ENCODE measurements at places on chromosomes 6 and 20.

DNA sequence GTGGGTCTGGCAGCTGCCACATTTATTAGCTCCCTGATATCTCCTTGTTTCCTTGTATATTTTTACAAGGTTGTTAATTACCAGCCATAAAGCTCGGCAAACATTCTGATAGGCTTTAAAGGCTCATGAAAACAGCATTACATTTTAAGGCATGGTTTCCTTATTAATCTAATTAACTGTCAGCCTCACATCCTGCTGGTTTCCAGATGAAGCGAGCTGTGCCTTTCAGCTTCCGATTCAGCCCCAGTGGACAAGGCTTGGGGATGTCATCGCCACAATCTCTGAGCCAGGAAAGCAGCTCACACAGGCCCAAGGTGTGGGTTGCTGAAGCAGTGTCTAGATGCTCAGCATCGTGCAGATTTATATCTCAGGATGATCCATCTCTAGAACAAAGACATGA, 66.0 kb upstream of the RALY start:
- no peak for DNase-seq

DNA sequence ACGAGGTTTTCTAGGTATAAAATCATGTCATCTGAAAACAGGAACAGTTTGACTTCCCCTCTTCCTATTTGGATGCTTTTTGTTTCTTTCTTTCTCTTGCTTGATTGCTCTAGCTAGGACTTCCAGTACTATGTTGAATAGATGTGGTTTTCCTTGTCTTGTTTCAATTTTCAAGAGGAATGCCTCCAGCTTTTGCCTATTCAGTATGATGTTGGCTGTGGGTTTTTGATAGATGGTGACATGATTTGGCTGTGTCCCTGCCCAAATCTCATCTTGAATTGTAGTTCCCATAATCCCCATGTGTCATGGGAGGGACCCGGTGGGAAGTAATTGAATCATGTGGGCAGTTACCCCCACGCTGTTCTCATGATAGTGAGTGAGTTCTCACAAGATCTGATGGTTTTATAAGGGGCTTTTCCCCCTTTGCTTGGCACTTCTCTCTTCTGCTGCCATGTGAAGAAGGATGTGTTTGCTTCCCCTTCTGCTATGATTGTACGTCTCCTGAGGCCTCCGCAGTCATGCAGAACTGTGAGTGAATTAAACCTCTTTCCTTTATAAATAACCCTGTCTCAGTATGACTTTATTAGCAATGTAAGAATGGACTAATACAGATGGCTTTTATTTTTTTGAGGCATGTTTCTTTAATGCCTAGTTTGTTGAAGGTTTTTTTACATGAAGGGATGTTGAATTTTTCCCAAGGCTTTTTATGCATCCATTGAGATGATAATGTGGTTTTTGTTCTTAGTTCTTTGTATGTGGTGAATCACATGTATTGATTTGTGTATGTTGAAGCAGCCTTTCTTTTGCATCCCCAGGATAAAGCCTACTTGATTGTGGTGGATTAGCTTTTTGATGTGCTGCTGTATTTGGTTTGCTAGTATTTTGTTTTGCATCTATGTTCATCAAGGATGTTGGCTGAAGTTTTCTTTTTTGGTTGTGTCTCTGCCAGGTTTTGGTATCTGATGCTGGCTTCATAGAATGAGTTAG, 239.1 kb downstream of the THBS2 start:
- no peak for DNase-seq

- no peak for DNase-seq
These were observed 9.4 kb downstream of the SULF2 start for GRCh38 chr20:47775841-47776240.

DNA sequence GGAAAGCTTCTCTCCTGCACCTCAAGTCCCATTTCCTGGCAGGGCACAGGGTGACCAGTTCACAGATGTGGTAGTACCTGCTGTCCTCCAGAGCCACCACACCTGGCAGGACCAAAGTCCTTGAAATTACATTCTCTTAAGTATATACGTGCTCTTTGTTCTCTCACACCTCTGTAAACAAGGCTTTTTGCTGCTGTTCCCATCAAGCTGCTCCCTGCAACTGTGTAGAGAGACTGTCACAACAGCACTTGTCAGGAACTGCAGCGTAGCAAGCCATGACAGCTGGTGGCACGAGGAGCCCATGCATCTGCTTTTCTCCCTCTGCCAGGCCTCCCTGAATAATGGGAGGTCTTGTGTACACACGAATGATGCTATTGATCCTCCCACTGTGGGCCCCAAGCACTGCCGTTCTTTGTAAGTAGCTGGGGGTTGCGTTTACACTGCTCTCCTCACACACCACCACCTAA, 431.8 kb downstream of the CD83 start:
- no peak for DNase-seq

- no peak for DNase-seq
These were observed 58.8 kb upstream of the ZNF831 start for GRCh38 chr20:59104831-59105230.

DNA sequence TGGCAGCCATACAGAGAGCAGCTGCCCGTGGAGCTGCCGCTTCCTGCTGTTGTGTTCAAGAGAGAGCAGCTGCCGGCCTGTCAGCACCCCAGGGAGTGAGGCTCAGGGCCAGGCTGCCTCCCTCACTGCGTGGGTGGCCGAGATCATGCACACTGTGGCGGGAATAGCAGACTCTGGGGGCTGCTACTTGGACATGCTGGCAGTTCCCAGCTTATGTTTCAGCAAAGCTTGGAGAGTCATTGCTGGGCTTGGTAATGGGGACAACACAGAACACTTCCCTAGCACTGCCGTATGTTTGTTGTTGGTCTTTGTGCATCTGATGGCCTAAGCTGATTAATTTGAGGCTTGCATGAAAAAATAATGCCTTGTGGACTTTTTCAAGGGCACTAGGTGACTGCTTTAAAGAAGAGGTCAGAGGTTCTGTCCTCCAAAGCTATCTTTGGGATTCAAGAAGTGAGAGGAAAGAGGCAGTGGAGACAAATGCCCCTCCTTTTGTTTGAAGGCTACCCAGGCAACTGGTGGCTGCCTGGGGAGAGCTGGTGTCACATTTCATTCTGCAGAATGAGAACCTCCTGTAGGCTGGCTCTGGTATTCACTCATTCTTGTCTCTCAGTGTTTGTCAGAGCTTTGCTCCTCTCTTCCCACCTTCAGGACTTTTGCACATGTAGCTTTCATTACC, 18.8 kb downstream of the MRAP2 start:
- peak; percentile 68 for DNase-seq

DNA sequence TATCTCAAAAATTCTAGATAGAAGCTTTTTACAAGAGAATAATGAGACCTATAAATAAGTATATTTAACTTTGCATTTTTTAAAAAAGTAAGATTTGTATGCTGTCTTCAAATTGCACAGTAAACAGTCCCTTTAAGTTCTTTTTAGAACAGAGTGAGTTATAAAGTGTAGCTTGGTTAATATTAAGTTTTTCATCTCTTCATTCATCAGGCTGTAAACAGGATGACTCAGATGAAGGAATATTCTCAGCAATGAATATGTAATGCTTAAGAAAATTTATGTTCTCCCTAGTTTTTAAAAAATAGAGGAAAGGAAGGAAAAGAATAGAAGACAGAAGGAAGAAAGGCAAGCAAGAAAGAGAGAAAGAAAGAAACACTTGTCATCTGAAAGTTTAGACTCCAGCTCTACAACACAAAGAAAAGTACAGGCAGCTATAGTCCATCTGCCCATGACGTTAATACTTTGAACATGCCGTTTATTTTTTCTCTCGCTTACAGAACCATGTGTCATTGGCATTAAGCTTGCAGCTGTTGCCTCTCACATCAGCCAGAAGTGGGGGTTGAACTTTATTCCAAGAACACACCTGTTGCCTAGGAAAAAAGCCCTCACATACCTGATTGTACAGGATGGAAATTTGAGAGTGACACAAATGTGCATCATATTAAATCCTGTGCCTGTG, 36.1 kb downstream of the CAP2 start:
- peak; percentile 35 for DNase-seq

- DNase-seq: no peak
These were observed 5.4 kb downstream of the GLP1R start for GRCh38 chr6:39053854-39054576.

GRCh38 chr6:129014302-129014701, 131.4 kb downstream of the LAMA2 start:
- no peak for DNase-seq

GRCh38 chr6:166766769-166767168, 139.7 kb upstream of the RPS6KA2 start:
- no peak for DNase-seq

- no peak for DNase-seq
These were observed 30.3 kb downstream of the PPP1R16B start for GRCh38 chr20:38835792-38836191.

DNA sequence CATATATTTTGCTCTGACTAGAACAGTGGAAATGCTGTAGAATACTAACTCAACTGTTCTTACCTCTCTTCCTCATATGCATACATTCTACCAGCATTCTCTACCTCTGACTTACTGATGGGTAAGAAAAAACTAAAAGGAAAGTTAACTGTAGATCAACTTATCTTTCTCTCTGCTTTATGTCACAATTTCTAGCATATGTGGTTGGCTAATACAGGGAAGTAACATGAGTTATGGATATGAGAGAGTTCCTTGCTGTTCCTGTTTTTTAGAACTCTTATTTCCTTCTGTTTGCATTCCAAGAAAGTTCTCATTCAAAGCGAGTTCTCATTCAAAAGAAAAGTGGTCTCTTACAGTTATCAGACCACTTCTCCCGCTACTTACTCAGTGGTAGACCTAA, 226.8 kb upstream of the SGK1 start:
- no peak for DNase-seq

DNA sequence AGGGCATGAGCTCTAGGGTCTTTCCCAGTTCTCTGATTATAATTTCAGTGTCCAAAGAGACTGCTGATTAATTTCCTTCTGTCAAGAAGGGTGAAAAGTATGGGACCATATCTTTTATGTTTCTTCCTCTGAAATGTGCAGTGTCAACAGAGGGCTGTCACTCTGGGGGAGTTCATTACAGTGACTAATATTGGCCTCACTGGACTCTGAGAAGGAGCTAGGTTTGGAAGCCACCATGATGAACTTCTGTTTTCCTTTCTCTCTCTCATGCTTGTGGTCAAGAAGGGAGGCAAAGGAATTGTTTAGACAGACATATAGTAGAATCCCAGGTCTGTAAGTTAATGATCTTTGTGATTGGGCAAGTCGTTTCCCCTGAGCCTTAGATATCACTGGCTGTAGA, 41.8 kb upstream of the BMP6 start:
- peak; percentile 17 for DNase-seq

DNA sequence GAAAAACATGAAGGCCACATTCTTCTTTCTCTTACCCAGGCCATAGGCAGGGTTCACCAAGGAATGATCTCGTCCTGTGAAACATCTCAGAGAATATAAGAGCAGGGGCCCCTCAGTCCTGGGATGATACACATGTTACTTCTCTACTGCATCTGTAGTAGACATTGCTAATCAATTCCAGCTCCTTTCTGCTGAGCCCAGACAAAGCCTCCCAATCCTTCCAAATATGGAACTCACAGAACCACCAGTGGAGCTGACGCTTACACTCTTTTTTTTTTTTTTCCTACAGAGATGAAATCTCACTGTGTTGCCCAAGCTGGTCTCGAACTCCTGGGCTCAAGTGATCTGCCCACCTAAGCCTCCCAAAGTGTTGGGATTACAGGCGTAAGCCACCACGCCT, 9.1 kb downstream of the SNTA1 start:
- DNase-seq: no peak

GRCh38 chr6:17138033-17138432, 36.2 kb downstream of the STMND1 start:
- no peak for DNase-seq

DNA sequence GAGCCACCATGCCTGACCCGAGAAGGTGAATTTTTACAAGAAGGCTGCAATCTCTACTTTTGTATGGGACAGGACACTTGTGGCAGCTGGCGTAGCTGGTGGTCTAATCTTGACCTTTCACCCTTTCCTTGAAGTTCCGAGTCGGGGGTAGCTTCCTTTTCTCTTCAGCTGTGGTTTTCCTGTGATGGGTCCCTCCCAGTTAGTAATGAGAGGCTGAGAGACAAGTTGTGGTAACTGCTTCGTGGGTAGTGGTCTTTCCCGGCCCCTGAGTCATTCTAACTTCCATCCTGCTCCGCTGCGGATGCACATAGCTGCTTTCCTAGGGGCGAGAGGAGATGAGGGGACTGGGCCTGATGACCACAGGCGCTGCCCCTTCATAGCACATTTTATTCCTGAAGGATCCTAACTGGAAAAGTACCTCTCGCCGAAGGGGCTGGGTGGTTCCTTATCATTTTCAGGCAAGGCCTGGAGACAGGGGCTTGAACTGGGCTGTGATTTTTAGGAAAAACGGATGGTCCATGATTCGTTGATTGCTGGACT, 3.1 kb downstream of the SYNJ2 start:
- DNase-seq: no peak

- peak; percentile 80 for DNase-seq
These were observed 4.9 kb downstream of the TNFAIP3 start for GRCh38 chr6:137871831-137872454.

GRCh38 chr6:152026291-152026690, 218.8 kb downstream of the ESR1 start:
- no peak for DNase-seq

DNA sequence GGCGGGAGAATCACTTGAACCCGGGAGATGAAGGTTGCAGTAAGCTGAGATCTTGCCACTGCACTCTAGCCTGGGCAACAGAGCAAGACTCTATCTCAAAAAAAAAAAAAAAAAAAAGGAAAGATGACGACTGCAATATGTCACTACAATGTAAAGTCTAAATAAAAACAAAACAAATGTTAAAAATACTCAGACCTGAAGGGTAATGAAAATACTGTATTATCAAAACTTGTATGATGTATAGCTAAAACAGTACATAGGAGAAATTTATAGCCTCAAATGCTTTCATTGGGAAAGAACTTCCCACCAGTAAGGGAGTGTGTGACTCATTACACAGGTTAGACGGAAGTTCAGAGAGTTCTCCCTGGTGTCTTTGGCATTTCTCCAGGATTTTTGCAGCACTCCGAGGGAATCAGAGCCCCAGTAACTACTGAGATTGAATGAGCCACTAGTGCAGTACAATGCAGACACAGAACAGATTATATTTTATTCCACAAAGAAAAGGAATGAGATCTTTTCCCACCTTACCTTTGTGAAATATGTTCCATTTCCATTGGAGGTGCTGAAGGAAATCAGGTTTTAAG, 12.5 kb upstream of the RALGAPB start:
- DNase-seq: peak; percentile 67

GRCh38 chr6:142262231-142262630, 39.6 kb upstream of the ADGRG6 start:
- no peak for DNase-seq

GRCh38 chr20:17542481-17542880, 11.3 kb upstream of the BFSP1 start:
- DNase-seq: no peak

GRCh38 chr6:164133095-164133494, 718.6 kb downstream of the QKI start:
- peak; percentile 20 for DNase-seq
